Uterus (tissue), 4 donors: ENCODE measurements at places on chromosomes 13 and 19. TPM values are rescaled to one million over a fixed set of nuclear protein-coding genes. Genes with fewer than 3 reads are reported as not detected.
A peak's percentile ranks its signal among the peaks of the same experiment; 100 is the strongest.

DLL3 gene
- total RNA-seq, result not detected

PNMA8A gene
- total RNA-seq, result 8.7 TPM

ZNF772 gene
- 14.6 TPM for total RNA-seq

ZNF527 gene
- 6.9 TPM for total RNA-seq

SHD gene
- total RNA-seq, result 0.41 TPM

FFAR1 gene
- total RNA-seq, result not detected

NOTCH3 gene
- total RNA-seq, result 166 TPM

DNA sequence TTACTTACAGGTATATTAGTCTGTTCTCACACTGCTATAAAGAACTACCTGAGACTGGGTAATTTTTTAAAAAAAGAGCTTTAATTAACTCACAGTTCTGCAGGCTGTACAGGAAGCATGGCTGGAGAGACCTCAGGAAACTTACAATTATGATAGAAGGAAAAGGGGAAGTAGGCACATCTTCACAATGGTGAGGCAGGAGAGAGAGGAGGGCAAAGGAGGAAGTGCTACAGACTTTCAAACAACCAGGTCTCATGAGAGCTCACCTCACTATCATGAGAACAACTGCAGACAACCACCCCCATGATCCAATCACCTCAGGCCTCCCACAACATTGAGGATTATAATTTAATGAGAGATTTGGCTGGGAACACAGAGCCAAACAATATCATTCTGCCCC, 511.7 kb downstream of the SLITRK6 start:
- DNase-seq, result no peak

DNA sequence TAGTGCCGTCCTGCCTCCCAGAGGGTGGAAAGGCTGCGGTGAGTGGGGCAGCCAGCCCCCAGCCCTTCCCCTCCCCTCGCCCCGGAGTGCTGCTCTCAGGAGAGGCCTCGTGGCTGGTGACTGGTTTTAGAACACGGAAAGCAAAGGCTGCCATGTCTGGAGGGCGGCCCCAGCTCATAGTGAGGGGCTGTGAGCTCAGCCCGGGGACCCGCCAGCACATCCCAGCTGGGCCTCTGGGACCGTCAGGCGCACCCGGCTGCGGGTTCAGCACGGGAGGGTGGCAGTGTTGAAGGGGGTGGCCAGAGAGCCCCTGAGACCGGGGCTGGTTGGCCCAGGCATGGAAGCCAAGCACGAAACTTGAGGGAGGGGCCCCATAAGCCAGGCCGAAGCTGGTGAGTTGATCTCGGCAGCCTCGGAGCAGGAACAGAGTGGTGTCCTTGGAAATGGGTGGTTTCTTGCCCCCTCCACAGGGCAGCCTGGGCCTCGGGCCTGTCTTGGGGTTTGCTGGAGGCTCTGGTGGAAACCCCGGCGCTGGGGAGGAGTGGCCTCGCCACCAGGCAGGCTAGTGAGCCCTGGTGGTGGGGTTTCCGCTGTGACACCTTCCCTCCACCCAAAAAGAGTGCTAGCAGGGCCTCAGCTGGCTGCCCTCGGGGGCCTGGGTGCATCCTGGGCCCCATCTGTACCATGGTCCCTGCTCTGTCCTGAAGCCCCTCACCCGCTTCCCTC, 157.7 kb downstream of the KDM4B start:
- DNase-seq, result no peak

DNA sequence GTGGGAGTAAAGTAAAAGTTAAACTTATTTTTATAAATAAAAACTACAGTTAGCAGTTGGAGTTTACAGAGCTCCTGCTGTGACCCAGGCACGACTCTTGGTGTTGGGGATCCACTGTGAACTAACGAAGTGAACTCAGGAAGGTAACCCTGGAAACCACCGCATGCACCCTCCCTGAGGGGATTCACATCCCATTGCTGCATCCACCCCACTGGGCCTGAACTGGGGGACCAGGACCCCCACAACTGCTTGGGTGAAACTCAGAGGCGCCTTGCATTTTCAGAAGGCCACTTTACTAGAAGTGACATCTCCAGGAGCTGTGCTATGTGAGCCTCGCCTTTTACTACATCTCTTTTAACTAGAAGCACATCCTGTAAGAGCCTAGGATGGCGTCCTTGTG, 166.4 kb downstream of the TEX29 start:
- no peak for DNase-seq

GRCh38 chr19:4781801-4782200, 9.7 kb upstream of the FEM1A start:
- DNase-seq, result no peak

GRCh38 chr13:37427843-37428494, 170.6 kb downstream of the POSTN start:
- DNase-seq, result no peak

- peak; percentile 65 for DNase-seq
Measured at GRCh38 chr13:24063281-24063877, 97.1 kb upstream of the SPATA13 start.

GRCh38 chr13:42328672-42329071, 56.7 kb downstream of the AKAP11 start:
- DNase-seq, result no peak

DNA sequence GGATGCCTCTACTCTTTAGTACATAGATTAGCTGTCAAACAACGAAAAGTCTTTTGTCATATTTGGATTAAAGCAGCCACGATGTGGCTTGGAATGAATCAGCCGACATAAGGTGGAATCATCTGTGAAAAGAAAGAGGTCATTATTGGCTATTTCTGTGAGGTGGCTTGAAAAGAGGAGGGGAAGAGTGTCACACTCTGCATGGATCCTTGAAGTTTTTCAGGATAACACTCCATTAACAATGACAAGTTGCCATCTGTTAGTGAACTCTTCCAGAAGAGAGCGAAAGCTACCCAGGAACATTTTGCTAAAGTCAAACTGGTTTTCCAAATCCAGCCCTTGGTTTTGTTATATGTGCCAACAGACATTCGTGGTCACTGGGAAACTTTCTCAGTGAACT, 1604.8 kb downstream of the OLFM4 start:
- no peak for DNase-seq

DNA sequence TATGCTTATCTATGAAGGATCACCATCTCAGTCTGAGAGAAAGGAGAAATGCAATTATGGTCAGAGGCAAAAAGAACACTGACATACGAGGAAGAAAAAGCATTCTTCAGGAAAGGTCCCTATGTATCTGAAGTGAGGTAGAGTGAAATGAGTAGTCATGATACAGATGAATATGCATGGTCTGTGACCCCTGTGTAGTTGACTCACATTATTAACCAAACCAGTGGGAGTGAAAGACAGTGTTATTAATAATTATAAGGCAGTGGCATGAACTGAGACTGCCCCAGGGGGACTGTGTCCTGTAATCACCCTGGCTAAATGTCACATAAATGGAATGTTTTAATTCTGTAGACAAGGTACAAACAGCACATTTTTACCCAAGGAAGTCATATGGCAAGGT, 1320.2 kb upstream of the PCDH9 start:
- no peak for DNase-seq

- DNase-seq, result no peak
Measured at GRCh38 chr13:75495938-75496337, 14.0 kb upstream of the TBC1D4 start.

- DNase-seq, result no peak
Measured at GRCh38 chr19:51509823-51510660, 8.4 kb upstream of the SIGLEC12 start.

GRCh38 chr19:1154731-1155351, 19.2 kb downstream of the SBNO2 start:
- DNase-seq, result peak; percentile 90

GRCh38 chr19:41993612-41994483, at the start of gene ATP1A3:
Gene ATP1A3, minus strand, starts transcription at chr19:41994230. Its CDS starts 154 bp downstream, at chr19:41994076.
- no peak for DNase-seq

GRCh38 chr13:80082396-80083080, 258.4 kb downstream of the SPRY2 start:
- DNase-seq, result no peak

GRCh38 chr13:46387064-46387851, at the start of gene RUBCNL:
Gene RUBCNL, minus strand, starts transcription at chr13:46387252. Its CDS starts 14,777 bp downstream, at chr13:46372475.
- no peak for DNase-seq

DNA sequence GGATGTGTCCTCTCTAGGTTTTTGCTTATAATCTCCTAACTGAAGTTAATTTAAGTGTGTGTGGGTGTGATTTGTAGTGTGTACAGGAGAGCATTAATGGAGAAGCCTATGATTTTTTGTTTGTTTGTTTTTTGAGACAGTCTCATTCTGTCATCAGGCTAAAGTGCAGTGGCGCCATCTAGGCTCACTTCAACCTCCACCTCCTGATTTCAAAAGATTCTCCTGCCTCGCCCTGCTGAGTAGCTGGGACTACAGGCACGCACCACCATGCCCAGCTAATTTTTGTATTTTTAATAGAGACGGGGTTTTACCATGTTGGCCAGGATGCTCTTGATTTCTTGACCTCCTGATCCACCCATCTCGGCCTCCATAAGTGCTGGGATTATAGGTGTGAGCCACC, 20.6 kb downstream of the ZNF701 start:
- DNase-seq, result no peak

- no peak for DNase-seq
Measured at GRCh38 chr19:1769645-1769985, 16.3 kb downstream of the ONECUT3 start.

DNA sequence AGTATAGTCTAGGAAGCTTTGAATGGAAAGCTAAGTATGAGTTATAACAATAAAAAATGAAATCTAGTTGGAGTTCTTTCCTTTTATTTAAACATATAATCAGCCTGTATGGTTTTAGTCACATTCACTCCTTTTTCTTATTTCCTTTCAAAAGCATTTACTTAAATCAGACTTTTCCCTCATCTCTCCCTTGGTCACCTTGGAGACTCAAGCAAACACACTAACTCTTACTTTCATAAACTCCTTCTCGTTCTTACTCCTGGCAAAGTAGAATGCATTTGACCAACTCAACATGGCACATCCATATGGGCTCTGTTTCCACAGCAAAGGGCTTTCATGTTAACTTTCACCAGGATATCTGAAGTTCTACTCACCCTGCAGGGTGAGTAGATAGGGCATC, 400.0 kb downstream of the LMO7 start:
- no peak for DNase-seq

GRCh38 chr13:97307882-97308624, 85.9 kb downstream of the MBNL2 start:
- no peak for DNase-seq
